ENCODE measurements at places on chromosomes 16 and 17. TPM values are rescaled to one million over a fixed set of nuclear protein-coding genes. Genes with fewer than 3 reads are reported as not detected.

EIF5A gene
- 286 TPM for polyA plus RNA-seq

SAMD14 gene
- 3.5 TPM for polyA plus RNA-seq

ARHGAP27 gene
- polyA plus RNA-seq = 25.7 TPM

ADCY7 gene
- polyA plus RNA-seq = 7.0 TPM

NPIPA5 gene
- polyA plus RNA-seq = 19.7 TPM

TMEM235 gene
- polyA plus RNA-seq = not detected

ADGRG3 gene
- polyA plus RNA-seq = 0.36 TPM

CACNG5 gene
- not detected for polyA plus RNA-seq

TMEM204 gene
- 13.4 TPM for polyA plus RNA-seq

PROCA1 gene
- 2.2 TPM for polyA plus RNA-seq

CLEC19A gene
- polyA plus RNA-seq = 0.31 TPM

PDE6G gene
- 2.7 TPM for polyA plus RNA-seq

PERCC1 gene
- polyA plus RNA-seq = not detected

SPDYE4 gene
- not detected for polyA plus RNA-seq

RDM1 gene
- 0.69 TPM for polyA plus RNA-seq

KRT25 gene
- not detected for polyA plus RNA-seq

ZACN gene
- 1.1 TPM for polyA plus RNA-seq

AIPL1 gene
- polyA plus RNA-seq = not detected

RNF112 gene
- polyA plus RNA-seq = 2.6 TPM

FBXW10 gene
- 0.39 TPM for polyA plus RNA-seq

PRKCB gene
- 2.1 TPM for polyA plus RNA-seq

ADAMTS18 gene
- 0.73 TPM for polyA plus RNA-seq

PALB2 gene
- 10.9 TPM for polyA plus RNA-seq

ASPA gene
- 2.8 TPM for polyA plus RNA-seq

MMP25 gene
- 1.6 TPM for polyA plus RNA-seq

MAP2K6 gene
- 22.2 TPM for polyA plus RNA-seq

TPSAB1 gene
- 1.7 TPM for polyA plus RNA-seq

CD300E gene
- polyA plus RNA-seq = 0.45 TPM

CLEC3A gene
- not detected for polyA plus RNA-seq

ANKFN1 gene
- polyA plus RNA-seq = 2.4 TPM

SLC5A10 gene
- 0.14 TPM for polyA plus RNA-seq

HBZ gene
- 2.9 TPM for polyA plus RNA-seq

OVCA2 gene
- polyA plus RNA-seq = 7.8 TPM

ZNF423 gene
- 25.0 TPM for polyA plus RNA-seq

CRLF3 gene
- not detected for polyA plus RNA-seq

HID1 gene
- not detected for polyA plus RNA-seq

CD300LB gene
- not detected for polyA plus RNA-seq

FOXC2 gene
- polyA plus RNA-seq = not detected

KRTAP2-1 gene
- polyA plus RNA-seq = not detected

CDT1 gene
- polyA plus RNA-seq = 26.0 TPM

KRT15 gene
- polyA plus RNA-seq = 3.4 TPM

KRT27 gene
- polyA plus RNA-seq = not detected

ADAM11 gene
- polyA plus RNA-seq = 4.1 TPM

KAT2A gene
- 39.7 TPM for polyA plus RNA-seq

CES2 gene
- polyA plus RNA-seq = 46.3 TPM

CNTNAP4 gene
- polyA plus RNA-seq = 9.6 TPM

DDX52 gene
- polyA plus RNA-seq = 21.4 TPM

Data from muscle of arm (tissue), 14 donors.